ENCODE measurements at places on chromosomes 11 and 22. TPM values are rescaled to one million over a fixed set of nuclear protein-coding genes. Genes with fewer than 3 reads are reported as not detected.

PKNOX2 gene
- 17.8 TPM for total RNA-seq

- peak; percentile 65 for DNase-seq
Measured at GRCh38 chr11:64263021-64263946, 12.0 kb downstream of the PLCB3 start.

HARBI1 gene
- 5.2 TPM for total RNA-seq

- DNase-seq: no peak
Measured at GRCh38 chr22:41939981-41940831, 6.7 kb downstream of the CENPM start.

Data from upper lobe of right lung (tissue), 1 donor.